Hepatic stellate cell (primary cell): ENCODE measurements at places on chromosomes 2 and 18.
A peak's percentile ranks its signal among the peaks of the same experiment; 100 is the strongest.

DNA sequence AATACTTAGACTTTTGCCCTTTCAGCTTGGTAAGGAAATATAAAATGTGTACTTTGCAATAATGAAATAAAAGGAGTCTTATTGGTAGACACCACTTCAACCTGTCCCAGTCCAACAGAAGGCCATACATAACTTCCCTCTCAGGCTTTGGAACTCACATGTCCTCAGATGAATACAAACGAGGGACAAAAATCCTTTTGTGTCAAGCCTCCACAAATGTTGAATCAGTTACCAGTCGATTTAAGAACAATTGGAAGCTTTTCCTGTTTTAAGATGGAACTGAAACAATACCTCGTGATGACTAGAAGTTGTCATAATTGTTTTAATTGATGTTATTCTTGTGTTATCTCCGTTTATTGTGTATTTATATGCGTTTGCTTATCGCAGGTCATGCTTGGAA, 385.1 kb upstream of the POU3F3 start:
- DNase-seq: no peak

GRCh38 chr2:163733956-163734355, 1.9 kb downstream of the FIGN start:
- no peak for DNase-seq

DNA sequence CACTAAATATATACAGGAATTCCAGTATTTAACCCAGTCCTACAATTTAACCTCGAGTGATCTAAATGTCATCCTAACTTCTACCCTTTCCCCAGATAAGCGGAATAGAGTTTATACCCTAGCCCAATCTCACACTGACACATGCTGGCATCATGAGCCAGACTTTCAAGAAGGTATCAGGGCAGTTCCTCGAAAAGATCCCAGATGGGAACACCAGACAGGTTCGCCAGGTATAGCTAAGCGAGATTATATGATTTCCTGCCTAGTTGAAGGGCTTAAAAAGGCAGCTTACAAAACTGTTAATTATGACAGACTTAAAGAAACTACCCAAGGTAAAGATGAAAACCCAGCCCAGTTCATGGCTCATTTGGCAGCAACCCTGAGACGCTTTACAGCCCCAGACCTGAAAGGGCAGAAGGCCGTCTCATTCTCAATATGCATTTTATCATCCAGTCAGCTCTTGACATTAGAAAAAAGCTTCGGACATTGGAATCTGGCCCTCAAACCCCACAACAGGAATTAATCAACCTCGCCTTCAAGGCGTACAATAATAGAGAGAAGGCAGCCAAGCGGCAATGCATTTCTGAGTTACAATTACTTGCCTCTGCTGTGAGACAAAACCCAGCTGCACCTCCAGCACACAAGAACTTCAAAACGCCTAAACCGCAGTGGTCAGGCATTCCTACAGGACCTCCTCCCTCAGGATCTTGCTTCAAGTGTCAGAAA, 668.2 kb upstream of the PKDCC start:
- DNase-seq: no peak

- no peak for DNase-seq
Observed at GRCh38 chr2:3636586-3637310, 21.3 kb upstream of the ALLC start.

- no peak for DNase-seq
Observed at GRCh38 chr2:180669016-180669415, 311.4 kb upstream of the UBE2E3 start.

- no peak for DNase-seq
Observed at GRCh38 chr2:40164736-40165508, 287.0 kb downstream of the SLC8A1 start.

DNA sequence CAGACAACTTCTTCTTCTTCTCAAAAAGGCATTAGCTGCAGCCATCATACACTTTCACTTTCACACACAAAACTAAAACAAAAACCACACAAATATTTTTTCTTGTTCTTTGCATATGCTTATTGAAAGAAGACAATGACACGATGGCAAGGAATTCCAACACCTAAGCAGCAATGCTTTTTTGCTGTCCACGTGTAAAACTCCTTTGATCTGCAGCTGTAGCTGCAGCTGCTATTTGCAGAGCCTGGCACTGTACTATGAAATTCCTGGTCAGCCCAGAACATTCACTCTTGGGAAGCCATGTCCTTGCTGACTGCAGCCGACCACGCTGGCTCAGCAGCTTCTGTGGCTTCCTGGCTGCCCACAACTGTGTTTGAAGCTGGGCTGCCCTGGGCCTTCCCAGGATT, 316.2 kb downstream of the CDH2 start:
- no peak for DNase-seq

- no peak for DNase-seq
Observed at GRCh38 chr18:10462597-10462996, 8.2 kb downstream of the APCDD1 start.

GRCh38 chr2:120461092-120461491, 115.2 kb downstream of the INHBB start:
- DNase-seq: no peak

- no peak for DNase-seq
Observed at GRCh38 chr18:26071020-26071419, 19.4 kb downstream of the SS18 start.

DNA sequence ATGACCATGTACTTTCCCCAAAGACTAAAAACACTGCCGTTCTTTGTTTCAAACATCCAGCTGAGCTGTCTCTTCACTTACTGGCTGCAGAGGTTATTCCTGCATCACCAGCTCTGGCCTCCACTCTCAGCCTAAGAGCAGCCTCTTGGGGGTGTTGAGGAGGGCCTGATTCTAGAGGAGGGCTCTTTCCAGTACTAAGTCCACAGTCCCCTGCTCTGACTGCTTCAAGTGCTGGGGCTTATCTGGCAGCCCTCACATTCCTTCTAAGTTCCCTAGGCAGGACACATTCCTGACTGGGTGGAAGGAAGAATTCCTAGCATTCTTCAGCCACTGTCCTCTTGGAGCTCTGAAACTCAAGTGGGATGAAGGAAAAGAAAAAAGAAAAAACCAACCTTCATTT, 32.9 kb upstream of the EHBP1 start:
- peak; percentile 78 for DNase-seq

- peak; percentile 2 for DNase-seq
Observed at GRCh38 chr2:57296795-57297517, 749.6 kb upstream of the VRK2 start.

DNA sequence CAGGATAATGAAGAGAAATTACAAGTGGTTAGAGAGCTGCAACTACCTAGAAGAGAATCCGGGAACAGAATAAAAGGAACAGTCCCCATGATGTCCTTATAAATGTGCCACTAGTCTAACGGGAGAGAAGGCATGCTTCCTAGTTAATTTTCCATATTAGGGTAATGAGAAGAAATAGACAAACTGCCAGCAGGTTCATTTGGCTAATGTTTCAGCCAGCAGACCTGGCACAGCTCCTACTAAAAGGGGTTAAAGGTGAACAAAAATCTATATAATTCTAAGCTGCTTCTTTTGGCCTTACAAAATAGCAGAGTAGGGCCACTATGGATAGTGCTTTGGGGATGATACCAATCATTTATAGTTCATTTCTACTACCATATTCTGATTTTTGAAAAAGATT, 845.3 kb upstream of the GCFC2 start:
- DNase-seq: no peak

- no peak for DNase-seq
Observed at GRCh38 chr2:189517847-189518535, 62.6 kb downstream of the SLC40A1 start.

GRCh38 chr2:8598295-8599165, 83.3 kb upstream of the ID2 start:
- peak; percentile 88 for DNase-seq

DNA sequence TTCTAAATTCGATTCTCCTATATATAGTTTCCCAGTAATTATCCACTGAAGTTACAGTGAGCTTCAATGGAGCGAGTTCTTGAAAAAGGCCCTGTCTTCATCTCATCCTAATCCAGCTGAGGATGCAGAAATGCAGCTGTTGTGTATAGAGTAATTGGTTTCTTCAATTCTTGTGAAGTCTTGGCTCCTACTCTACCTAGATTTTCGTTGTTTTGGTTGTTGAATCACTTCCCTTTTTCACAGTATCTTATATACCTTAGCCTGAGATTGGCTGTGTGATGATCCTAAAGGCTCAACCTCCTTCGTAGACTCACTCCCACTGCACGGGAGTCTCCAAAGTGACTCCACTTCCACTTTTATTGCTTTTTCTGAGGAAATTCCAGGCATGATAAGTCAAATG, 280.4 kb downstream of the PARD3B start:
- no peak for DNase-seq

- peak; percentile 72 for DNase-seq
Observed at GRCh38 chr2:71843391-71843850, 304.2 kb downstream of the CYP26B1 start.

GRCh38 chr18:43886341-43886740, 609.1 kb upstream of the SYT4 start:
- DNase-seq: no peak

- no peak for DNase-seq
Observed at GRCh38 chr2:56040189-56040588, 116.6 kb upstream of the EFEMP1 start.
